ENCODE measurements at places on chromosomes 2 and 18. TPM values are rescaled to one million over a fixed set of nuclear protein-coding genes. Genes with fewer than 3 reads are reported as not detected.

The CXCR2 gene
- total RNA-seq: 0.23 TPM

The TMEM17 gene
- total RNA-seq: 7.8 TPM

The SULT1C2 gene
- 0.23 TPM for total RNA-seq

The HJURP gene
- total RNA-seq: 4.4 TPM

The ANKRD29 gene
- 11.3 TPM for total RNA-seq

The ACMSD gene
- not detected for total RNA-seq

The CENPA gene
- 3.2 TPM for total RNA-seq

The RTP5 gene
- 13.8 TPM for total RNA-seq

The MAL gene
- not detected for total RNA-seq

The MARCHF4 gene
- 13.6 TPM for total RNA-seq

The CROCC2 gene
- total RNA-seq: 1.4 TPM

The LAMA1 gene
- 22.1 TPM for total RNA-seq

The CCDC178 gene
- 2.3 TPM for total RNA-seq

The IL36B gene
- total RNA-seq: not detected

The NETO1 gene
- total RNA-seq: 50.7 TPM

The SRD5A2 gene
- 0.23 TPM for total RNA-seq

The HSBP1L1 gene
- total RNA-seq: 3.2 TPM

The CCDC85A gene
- total RNA-seq: 38.1 TPM

The CNRIP1 gene
- 80.5 TPM for total RNA-seq

The CHRND gene
- 0.23 TPM for total RNA-seq

The FEV gene
- total RNA-seq: not detected

The QPCT gene
- 41.8 TPM for total RNA-seq

The CRYGC gene
- not detected for total RNA-seq
